ENCODE measurements at places on chromosomes 7 and 10.

DNA sequence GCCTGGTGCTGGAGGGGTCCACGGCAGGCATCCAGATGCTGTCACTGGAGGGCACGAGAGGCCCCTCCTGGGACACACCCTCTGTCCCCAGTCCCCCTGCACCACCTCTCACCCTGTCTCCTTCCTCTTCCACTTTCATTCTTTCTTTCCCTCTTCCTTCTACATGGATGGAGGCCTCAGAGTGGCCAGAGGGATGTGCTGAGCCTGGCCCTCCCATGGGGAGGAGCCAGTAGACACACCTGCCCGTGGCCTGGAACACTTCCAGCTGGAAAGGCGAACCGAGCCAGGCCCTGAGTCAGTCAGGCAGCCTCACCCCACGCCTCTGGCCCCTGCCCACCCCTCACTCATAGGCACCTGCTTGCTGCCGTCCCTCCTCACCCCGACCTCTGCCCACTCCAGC is 55.9 kb upstream of the MXI1 start:
- DNase-seq = no peak

GRCh38 chr7:7510794-7511193 is 24.9 kb downstream of the COL28A1 start:
- DNase-seq = no peak

GRCh38 chr10:77420947-77421523 is 216.6 kb downstream of the KCNMA1 start:
- no peak for DNase-seq

DNA sequence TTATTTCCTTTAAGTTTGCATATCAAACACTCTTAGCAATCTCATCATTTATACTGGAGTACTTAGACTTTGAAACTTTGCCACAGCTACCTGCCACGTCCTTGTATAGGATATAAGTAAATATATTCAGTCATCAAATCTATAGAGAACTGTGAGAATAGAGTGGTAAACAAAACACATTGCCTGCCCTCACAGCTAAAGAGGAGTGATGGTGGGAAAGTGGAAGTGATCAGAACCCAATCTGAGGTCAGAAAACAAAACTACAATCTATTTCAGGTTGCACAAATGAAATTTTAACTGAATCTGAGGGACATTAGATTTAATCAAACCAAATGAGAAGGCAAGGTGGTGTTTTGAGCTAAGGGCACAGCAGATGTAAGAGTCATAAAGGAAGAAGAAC is 74.8 kb downstream of the ZEB1 start:
- no peak for DNase-seq

- peak; percentile 81 for DNase-seq
Observed at GRCh38 chr7:6530626-6531491, 20.4 kb downstream of the GRID2IP start.

- no peak for DNase-seq
Observed at GRCh38 chr10:104342941-104343411, 4.7 kb upstream of the ITPRIP start.

DNA sequence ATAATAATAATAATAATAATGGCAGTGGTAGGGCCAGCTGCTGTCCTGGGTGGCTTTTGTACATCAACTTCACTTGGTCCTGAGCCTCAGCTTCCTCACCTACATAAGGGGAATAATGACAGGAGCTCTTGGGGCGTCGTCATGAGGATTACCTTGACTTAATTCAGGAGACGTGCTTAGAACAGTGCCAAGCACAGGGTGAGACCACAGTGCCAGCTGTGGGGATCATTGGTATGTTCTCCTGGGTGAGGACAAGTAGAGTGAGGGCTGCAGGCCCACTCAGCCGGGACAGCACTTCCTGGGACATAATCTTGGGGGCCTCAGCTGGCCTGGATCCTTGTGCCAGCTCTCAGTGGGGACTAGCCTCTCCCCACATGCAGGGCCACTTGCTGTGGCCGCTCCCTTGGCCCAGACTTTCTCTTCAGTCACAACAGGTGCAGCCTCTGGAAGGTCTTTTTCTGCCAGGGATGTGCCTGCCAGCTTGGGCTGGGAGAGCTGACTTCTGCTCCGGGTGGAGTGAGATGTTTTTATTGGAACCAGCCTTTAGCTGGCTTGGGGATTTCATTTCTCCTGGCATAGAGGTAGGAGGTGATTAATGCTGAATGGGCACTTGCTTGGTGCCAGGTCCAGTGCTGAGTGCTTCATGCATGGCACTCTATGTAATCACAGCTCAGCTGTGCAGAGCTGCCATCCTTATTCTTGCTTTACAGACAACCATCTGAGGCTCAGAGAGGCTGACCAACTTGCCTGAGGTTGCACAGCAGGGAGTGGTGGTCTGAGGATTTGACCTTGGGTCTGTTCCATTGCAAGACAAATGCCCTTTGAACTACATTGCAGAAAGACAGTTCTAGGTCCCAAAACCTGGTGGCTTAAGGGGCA is 45.3 kb downstream of the TSPAN15 start:
- no peak for DNase-seq

- no peak for DNase-seq
Observed at GRCh38 chr7:132895231-132895630, 186.7 kb downstream of the CHCHD3 start.

DNA sequence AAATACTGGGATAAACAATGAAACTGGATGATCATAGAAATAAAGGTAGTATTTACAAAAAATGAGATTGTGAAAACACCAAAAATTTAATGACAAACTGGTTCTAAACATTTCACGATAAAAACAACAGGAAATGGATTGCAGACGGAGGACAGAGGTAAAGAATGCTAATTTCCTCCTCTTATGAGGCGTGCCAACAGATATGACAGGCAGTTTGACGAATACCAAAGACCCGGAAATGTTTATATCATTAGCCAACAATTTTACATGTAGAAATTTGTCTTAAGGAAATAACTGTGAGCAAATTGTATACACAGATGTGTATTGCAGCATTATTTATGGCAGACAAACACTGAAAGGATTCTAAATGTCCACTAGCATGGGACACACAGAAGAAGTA is 162.0 kb upstream of the MGMT start:
- DNase-seq = no peak

DNA sequence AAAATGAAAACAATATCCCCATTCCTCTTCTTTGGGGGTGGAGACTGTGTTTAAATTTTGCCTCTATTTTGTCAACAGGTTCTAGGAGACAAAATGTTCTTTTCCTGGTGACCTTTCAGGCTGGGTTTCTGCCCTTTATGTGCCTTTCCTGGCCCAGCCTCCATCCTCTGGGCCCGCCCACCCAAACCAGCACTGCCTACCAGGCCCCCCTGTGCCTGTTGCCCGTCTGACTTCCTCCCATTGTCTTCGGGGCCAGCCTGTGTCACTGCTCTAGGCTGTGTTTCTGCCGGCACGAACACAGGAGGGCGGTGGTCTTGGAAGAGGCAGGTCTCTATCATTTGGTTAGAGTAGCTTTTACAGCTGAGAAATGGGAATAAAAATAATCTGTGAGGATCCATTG is 13.9 kb downstream of the TSPAN14 start:
- DNase-seq = no peak

GRCh38 chr7:55223023-55223422 is 142.1 kb upstream of the LANCL2 start:
- DNase-seq = no peak

DNA sequence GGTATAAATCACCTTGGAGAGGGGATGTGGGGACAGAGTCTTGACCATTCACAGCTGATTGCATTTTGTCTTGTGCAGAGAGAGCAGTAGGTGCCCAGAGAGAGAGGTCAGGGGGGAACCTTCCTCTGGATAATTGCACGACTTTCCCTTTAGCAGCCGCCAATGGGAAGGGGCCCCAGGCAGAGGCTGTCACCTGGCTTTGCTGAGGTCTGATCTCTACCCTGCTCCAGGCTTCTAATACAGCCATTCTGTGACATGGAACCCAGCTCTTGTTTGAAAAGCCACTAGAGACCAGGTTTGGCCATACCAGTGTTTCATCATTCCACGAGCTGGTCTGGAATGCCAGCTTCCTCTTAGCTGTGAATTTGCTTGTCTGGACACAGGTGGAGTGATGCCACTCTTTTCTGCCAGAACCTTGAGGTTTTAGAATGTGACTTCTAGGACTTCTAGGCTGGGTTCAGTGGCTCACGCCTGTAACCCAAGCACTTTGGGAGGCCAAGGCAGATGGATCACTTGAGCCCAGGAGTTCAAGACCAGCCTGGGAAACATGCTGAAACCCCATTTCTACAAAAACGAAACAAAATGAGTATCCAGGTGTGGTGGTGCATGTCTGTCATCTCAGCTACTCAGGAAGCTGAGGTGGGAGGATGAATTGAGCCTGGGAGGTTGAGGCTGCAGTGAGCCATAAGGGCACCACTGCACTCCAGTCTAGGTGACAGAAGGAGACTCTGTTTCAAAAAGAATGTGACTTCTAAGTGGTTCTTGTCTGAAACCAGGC is 159.9 kb downstream of the CAMK1D start:
- DNase-seq = no peak

- DNase-seq = no peak
Observed at GRCh38 chr7:20005081-20005480, 212.1 kb downstream of the MACC1 start.

DNA sequence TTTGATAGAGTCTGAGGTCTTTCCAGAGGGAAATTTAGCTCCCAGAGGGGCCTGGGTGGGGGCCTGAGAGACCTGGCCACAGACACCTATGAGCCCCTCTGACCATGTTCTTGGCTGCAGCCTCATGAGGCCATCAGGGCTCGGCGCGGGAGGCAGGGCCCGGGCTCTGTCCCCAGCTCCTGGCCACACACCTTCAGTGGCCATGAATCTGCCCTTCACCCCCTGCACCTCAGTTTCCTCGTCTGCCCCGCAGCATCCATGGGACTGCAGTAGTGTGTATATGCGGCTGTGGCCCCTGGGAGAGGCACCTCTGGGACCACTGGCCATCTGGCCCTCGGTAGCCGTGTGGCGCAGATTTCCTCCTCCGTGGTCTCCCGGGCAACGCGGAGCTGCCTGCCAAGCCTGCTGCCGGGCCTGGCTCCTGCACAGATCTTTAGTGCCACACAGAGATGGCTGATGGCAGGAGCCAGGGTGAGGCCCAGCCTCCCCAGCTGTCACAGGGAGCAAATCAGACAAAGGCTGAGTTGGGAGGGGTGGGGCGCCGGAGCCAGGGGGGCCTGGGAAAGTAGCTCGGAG is 23.6 kb upstream of the ADCYAP1R1 start:
- DNase-seq = no peak

DNA sequence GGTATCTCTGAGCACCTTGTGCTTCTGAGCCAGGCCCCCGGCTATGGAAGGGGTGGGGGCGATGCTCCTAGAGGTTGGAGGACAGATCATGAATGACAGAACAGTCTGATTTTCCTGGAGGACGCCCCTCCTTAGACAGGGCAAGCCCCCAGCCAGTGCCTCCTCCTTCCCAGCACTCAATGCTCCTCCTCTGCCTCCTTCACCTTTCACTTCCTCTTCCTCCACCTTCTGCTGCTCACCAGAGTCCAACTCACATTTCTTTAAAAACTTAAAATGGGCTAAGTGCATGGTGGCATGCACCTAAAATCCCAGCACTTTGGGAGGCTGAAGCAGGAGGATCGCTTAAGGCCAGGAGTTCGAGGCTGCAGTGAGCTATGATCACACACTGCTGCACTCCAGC is 71.1 kb upstream of the CUX1 start:
- DNase-seq = no peak

DNA sequence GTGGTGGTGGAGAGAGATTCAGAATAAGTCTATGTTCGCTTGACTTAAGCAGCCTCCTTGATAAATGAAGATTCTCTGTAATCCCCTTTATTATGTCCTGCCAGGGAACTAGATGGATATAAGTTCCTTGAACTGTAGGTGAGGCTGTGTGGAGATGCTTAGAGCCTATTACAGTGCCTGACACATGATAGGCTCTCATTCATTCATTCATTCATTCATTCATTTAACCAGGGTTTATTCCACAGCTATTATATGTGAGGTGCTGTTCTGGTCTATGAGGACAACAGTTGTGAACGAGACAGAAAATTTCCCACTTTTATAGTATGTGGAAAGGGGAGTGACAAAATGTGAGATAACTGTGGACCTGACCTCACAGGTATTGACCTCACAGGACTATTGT is 105.6 kb downstream of the ARID5B start:
- no peak for DNase-seq

DNA sequence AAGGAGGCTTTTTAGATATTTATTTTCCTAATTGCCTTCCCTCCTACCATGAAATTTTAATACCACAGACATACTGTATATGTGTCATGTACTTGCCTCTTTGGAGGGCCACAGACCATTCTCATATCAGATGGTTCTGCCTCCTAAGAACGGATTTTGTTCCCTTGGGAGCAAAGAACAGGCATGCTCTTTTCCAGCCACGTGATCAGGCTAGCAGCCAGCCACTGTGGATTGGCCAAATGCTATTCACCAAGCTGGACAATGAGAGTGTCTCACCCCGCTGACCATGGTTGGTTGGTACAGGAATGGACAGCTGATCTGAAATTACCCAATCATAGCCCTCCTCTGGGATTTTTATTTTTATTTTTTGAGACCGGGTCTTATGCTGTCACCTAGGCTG is 21.5 kb upstream of the CRHR2 start:
- no peak for DNase-seq

- no peak for DNase-seq
Observed at GRCh38 chr7:4715410-4715776, 33.3 kb downstream of the FOXK1 start.

- DNase-seq = no peak
Observed at GRCh38 chr7:151637781-151638261, 118.1 kb upstream of the RHEB start.

- DNase-seq = no peak
Observed at GRCh38 chr7:114534953-114535352, 120.3 kb downstream of the FOXP2 start.

DNA sequence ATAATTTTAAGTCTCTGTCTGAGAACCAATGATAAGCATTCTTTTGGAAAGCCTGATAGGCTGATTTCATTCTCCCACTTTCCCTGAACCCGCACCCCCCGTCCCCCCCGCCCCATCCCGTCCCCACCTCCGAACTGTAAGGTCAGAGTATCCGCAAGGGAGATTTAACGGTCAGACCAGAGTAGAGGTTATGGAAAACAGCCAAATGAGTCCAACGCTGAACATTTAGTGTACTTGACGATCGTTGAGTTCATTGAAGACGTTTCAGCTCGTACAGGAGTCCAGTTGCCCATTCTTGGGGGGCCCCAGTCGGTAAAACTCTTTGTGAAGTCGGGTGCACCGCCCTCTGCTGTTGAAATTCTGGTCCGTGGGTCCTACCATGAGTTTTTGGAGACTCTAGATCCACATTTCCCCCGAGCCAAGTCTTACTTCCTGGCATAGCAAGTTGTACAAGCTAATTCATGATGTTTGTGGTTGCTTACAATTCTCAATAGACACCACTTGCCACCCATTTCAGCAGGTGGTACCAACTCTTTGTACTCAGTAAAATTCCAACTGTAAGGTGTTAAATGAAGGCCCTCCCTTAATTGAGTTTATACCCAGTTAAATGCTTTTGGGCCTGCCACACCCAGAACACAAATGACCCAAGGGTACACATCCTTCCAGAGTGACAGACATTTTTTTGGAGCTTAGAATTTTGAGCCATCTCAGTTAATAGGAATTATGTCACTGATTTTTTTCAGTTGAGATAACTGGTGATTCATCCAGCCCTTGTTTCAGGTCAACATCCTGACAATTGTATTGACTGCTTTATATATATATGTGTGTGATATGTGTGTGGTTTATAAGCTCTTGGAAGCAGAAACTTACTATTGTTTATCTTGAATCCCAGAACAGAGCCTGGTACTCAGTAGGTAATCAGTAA is 1.2 kb downstream of the MARCHF5 start:
- DNase-seq = peak; percentile 63
